Panc1 (cell line): ENCODE measurements at places on chromosomes 1 and 21.

DNA sequence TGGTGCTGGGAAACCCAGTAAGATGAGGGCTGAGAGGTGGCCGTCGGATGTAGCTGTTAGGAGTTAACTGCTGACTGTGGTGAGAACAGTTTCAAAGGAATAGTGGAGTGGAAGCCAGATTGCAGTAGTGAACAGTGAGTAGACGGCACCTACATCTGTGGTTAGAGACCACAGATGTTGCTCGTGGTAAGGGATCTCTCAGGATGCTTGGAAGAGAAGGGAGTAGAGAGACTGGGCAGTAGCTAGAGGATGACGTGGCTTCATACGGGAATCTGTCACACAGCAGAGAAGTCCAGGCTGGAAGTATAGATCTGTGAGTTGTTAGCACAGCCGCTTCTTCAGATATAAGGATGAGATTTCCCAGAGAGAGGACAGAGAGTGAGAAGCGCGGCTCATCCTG is 7.8 kb upstream of the ARTN start:
- DNase-seq = no peak
- H3K4me1 ChIP-seq = peaks cover 7% of the 10 kb centered on the region
- H3K27ac ChIP-seq = no peak overlapping the region
- no peak overlapping the region for H3K4me3 ChIP-seq

GRCh38 chr1:155643230-155643629 is 33.2 kb downstream of the MSTO1 start:
- H3K27ac ChIP-seq = no peak overlapping the region
- no peaks in the 10 kb centered on the region for H3K27me3 ChIP-seq
- DNase-seq = no peak
- no peaks in the 10 kb centered on the region for H3K36me3 ChIP-seq
- no peak overlapping the region for H3K4me3 ChIP-seq
- peaks cover 11% of the 10 kb centered on the region; the same call in 1 of the 2 replicates for H3K4me1 ChIP-seq

DNA sequence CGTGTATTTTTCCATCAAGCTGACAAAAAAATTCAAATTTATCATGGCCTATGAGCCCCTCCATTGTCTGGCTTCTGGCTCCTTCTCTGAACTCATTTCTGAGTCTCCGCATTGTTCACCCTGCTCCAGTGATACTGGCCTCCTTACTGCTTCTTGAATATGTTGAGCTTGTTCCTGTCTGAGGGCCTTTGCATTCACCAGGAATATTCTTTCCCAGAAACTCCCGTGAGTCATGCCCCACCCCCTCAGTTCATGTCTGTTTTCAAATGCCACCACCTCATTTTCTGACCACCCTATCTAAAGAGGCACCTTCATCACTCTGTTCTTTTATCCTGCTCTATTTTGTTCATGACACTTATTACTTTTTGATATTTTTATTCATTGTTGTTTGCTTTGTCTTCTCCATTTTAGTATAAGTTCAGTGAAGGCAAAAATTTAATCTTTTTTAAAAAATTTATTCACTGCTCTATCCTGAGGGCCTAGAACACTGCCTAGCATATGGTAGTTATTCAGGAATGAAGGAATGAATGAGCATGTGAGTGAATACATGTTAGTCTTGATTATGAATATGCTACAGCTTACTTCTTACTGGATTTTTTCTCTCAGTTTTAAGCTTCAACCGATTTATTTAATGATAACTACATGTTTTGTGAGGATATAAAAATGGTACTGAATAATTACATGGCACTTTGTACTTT is 140.4 kb upstream of the C1orf105 start:
- no peaks in the 10 kb centered on the region for H3K27me3 ChIP-seq
- no peaks in the 10 kb centered on the region; the same call in 1 of the 2 replicates for H3K4me1 ChIP-seq
- DNase-seq = no peak
- H3K4me3 ChIP-seq = no peak overlapping the region
- H3K36me3 ChIP-seq = no peaks in the 10 kb centered on the region

DNA sequence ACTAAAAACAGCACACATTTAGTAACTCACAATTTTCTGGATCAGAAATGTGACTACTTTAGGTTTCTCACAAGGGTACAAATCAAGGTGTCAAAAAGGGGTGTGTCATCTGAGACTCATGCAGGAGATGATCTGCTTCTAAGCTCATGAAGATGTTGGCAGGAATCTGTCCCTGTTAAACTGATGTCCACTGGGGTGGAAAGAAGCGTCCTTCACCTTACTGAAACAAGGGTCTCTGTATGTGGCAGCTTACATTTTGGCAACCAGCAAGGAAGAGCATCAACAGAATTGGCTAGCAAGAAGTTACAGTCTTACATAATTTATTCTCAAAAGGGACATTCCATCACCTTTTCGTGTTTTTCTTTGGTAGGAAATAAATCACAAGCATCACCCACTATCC is 1223.8 kb downstream of the AMY1C start:
- no peak overlapping the region for H3K27ac ChIP-seq
- DNase-seq = no peak
- H3K4me1 ChIP-seq = no peaks in the 10 kb centered on the region

DNA sequence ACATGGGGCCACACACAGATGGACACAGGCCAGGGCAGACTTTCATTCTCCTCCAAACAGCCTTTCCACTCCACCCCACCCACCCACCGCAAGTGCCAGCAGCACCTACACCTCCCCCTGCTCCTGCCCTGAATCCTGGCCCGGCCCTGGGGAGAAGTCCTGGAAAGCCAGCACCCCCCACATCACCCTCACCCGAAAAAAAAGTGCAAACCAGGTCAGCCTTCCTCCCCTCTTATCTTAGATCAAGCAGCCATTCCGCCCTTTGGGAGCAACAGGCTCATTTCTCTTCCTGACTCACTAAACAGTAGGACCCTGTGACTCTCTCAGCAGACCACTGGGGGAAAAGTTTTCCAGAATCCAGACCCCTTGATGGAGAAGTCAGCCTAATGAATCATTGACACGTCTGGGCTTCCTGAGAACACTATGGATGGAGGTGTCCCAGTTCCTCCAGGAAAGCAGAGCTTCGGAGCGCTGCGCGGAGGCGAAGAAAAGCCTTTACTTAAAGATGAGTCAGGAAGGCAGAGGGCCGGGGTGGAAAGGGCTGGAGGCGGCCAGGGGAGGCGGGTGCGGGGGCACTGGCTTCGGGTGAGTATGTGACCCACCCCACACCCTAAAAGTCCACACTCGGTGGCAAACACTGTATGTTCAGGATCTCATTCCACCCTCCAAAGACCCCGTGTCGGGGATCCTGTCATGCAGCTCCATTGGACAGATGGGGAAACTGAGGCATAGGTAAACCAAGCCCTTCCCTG is 588.7 kb downstream of the MATN1 start:
- H3K4me1 ChIP-seq = no peaks in the 10 kb centered on the region
- DNase-seq = no peak
- no peak overlapping the region for H3K4me3 ChIP-seq
- H3K27ac ChIP-seq = no peak overlapping the region
